ENCODE measurements at places on chromosomes 3 and 15.
A peak's percentile ranks its signal among the peaks of the same experiment; 100 is the strongest.

DNA sequence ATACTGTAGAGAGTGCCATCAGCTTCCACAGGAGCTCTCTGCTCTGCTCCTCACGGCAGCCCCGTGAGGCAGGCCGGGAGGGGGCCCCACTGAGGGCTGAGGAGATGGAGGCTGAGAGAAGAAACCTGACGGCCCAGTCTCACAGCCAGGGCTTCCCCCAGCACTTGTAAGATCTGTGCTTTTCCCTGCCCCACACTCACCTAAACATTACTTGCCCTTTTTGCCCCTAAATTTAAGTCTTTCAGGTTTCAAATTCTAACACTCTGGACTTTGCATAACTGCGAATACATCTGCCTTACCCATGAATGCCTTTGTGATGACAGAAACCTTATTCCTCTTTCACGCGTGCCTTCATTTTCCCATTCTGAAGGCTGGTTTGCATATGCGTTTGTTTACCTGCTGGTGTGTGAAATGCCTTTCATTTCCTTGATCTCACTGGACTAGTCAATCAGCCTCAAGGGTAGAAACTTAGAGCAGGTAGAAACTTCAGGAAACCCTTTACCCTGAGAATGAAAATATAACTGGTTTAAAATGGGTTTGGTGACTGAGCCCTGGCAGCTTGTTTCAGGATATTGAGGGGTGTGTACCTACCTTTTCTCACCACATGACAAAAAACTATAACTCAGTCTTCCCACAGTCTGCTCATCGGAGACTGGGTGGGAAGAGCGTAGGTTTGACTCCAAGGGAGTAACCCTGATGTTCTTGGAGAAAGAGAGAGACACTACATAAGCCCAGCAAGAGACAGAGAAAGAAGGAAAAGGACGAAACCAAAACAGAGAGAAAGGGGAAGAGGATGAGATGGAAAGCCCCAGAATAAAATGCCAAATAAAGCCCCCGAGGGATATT is 20.1 kb downstream of the SLC12A8 start:
- no peak overlapping the region for H3K27ac ChIP-seq
- no peaks in the 10 kb centered on the region for H3K27me3 ChIP-seq

- peaks cover 6% of the 10 kb centered on the region for H3K36me3 ChIP-seq
- peaks cover 3% of the 10 kb centered on the region for H3K4me1 ChIP-seq
- no peak overlapping the region for H3K27ac ChIP-seq
- H3K4me3 ChIP-seq: no peak overlapping the region
- no peak for DNase-seq
Observed at GRCh38 chr15:64072812-64073211, 20.8 kb downstream of the CIAO2A start.

GRCh38 chr3:188720215-188720614 is 451.6 kb upstream of the TPRG1 start:
- H3K4me1 ChIP-seq: peaks cover 4% of the 10 kb centered on the region
- H3K27ac ChIP-seq: no peak overlapping the region
- H3K27me3 ChIP-seq: no peaks in the 10 kb centered on the region
- no peak for DNase-seq
- no peak overlapping the region for H3K4me3 ChIP-seq
- H3K36me3 ChIP-seq: no peaks in the 10 kb centered on the region

- H3K4me3 ChIP-seq: no peak overlapping the region
- H3K36me3 ChIP-seq: no peaks in the 10 kb centered on the region
- no peak for DNase-seq
- no peak overlapping the region for H3K27ac ChIP-seq
- no peaks in the 10 kb centered on the region for H3K4me1 ChIP-seq
Observed at GRCh38 chr3:31476209-31476608, 56.5 kb upstream of the STT3B start.

DNA sequence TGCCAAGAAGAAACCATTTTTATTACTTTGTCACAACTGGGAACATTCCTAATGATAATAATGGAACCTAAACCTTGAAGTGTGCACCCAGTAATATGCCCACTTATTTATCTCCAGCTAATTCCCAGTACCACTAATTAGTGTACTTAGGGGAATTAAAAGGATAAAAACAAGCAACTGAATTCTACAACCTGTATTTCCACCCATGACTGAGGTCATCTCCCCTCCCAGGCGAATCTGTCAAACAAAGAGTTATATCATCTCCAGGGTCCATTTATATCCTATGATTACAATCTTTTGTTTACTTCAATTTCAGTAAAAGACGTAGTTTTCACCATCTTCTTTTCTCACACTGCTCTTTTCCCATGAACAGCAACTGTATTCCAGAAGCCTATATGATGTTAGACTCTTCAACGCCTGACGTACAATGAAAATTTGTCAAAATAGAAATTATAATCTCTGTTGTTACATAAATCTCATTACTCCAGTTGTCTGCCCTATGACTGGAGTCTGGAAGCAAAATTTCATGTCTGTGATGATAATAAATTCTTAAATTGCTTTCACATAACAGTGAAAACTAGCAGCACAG is 177.6 kb downstream of the GOLIM4 start:
- H3K36me3 ChIP-seq: no peaks in the 10 kb centered on the region
- no peak overlapping the region for H3K4me3 ChIP-seq
- H3K27ac ChIP-seq: no peak overlapping the region
- no peak for DNase-seq
- no peaks in the 10 kb centered on the region for H3K27me3 ChIP-seq

- H3K27ac ChIP-seq: peak overlapping the region; percentile 4
- H3K27me3 ChIP-seq: no peaks in the 10 kb centered on the region
- H3K36me3 ChIP-seq: no peaks in the 10 kb centered on the region
- peaks cover 4% of the 10 kb centered on the region for H3K4me1 ChIP-seq
- no peak overlapping the region for H3K4me3 ChIP-seq
Observed at GRCh38 chr3:122609798-122610559, 32.5 kb downstream of the PARP15 start.

GRCh38 chr3:37823189-37823588 is 38.5 kb upstream of the CTDSPL start:
- DNase-seq: no peak
- peaks cover 10% of the 10 kb centered on the region for H3K36me3 ChIP-seq
- no peak overlapping the region for H3K4me3 ChIP-seq
- H3K27ac ChIP-seq: no peak overlapping the region

GRCh38 chr3:60316121-60316797 is 935.0 kb downstream of the FHIT start:
- H3K4me3 ChIP-seq: no peak overlapping the region
- peaks cover 8% of the 10 kb centered on the region for H3K4me1 ChIP-seq
- no peak for DNase-seq

DNA sequence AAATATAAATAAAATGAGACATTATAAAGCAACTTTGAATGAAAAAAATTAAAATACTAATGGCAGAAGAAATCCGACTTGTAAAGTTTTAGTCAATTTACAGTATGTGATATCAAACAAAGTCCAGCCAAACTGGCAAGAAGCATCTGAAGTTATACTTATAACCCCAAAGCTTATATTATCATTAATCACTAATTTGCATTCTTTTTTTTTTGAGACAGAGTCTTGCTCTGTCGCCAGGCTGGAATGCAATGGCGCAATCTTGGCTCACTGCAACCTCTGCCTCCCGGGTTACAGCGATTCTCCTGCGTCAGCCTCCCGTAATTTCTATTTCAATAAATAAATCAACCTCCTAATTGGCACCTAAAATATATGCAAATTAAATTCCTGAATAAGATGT is 80.1 kb downstream of the AQR start:
- H3K27ac ChIP-seq: no peak overlapping the region
- H3K27me3 ChIP-seq: no peaks in the 10 kb centered on the region
- H3K4me1 ChIP-seq: no peaks in the 10 kb centered on the region

DNA sequence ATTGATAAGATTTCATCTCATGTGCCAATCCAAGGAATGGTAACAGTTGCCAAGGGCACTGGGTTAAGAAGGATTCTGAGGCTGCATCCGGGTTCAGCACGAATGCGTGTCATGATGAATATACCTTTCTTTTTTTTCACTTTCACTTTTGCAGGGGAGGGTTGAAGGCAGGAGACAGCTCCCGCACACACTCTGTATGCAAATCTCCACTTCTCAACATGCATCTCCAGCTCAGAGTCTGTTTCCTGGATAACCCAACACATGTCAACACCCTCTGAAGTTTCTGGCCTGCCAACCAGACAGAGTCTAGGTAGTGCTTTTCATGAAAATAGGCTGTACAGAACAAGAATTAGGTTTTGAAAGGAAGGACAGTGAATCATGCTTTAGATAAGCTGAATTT is 21.6 kb downstream of the B4GALT4 start:
- peaks cover 15% of the 10 kb centered on the region for H3K36me3 ChIP-seq
- no peaks in the 10 kb centered on the region for H3K27me3 ChIP-seq
- no peak for DNase-seq
- no peak overlapping the region for H3K4me3 ChIP-seq
- H3K27ac ChIP-seq: no peak overlapping the region

Data from neural crest cell (in vitro differentiated cells).